Stimulated activated CD8-positive, alpha-beta memory T cell treated with anti-CD3 and anti-CD28 coated beads, Interleukin-7, amount 100 ng/mL, for 1 hour (primary cell): ENCODE measurements at places on chromosomes 1 and 21.

- no peak for DNase-seq
Measured at GRCh38 chr1:19388980-19389379, 76.9 kb downstream of the SLC66A1 start.

DNA sequence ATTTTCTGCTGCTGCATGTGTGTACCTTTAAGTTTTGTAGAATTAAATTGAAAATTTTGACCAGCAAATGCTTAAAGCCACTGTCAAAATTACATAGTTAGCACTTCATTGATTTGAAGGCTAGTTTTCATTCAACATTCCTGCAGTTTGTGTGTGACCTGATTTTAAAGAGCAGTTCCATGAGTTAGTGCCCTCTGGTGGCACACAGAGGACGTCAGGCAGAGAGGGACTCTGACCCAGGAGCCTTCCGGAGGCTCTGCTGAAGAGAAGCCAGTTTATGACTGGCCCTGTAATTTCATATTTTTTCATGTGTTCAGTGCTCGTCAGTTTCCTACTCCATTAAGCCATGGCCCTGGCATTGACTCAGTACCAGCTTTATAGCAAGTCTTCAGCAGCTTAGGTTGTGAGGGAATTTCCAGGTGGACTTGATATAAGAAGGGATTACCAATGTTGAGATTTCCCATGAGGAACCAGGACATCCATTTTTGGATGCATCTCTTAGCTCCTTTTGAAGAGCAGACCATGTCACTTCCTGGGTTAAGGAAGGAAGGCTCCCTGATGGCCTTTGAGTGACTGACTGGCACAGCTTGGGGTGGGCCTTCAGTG is 104.7 kb downstream of the CAMTA1 start:
- no peak for DNase-seq

GRCh38 chr1:112250892-112251291 is 145.1 kb upstream of the CTTNBP2NL start:
- no peak for DNase-seq

DNA sequence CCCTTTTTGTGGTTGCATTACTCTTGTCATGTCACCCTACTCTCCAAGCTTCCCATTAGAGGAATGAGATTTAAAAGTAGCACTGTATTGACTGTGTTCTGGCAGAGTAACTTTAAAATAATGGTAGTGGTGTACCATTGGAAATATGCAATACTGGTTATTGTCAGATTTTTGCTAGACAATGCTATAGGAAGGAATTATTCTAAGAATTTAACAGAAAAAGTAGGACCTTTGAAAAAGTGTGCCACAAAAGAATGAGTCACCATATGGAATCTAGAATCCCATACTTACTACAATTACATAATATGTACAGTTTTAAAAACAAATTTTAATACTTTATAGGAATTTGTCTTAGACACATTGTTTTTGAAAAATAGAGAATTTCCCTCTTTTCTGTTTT is 13.8 kb downstream of the MIER1 start:
- no peak for DNase-seq

GRCh38 chr1:116491700-116492357 is 79.0 kb downstream of the CD58 start:
- no peak for DNase-seq

DNA sequence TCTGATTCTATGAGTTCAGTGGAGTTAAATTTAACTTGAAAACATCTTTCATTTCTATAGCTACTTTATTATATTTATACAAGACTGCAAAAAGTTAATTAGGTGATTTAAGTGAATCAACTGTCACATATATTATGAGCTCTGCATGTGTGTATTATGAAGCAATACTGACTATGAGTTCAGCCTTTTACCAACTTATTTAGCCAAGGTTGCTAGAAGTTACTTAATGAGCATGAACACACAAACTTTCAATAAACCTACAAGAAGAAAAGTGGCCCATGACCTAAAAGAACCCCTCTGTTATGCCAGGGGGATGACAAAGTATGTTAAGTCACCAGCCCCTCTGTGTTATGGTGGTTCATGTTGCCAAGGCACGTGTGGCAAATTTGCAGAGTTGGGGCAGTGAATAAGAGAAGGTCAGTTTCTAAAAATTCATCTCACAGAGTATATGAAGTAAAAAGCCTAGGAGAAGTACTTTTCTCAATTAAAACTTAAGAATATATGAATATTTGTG is 86.7 kb upstream of the LYPLAL1 start:
- DNase-seq: no peak

DNA sequence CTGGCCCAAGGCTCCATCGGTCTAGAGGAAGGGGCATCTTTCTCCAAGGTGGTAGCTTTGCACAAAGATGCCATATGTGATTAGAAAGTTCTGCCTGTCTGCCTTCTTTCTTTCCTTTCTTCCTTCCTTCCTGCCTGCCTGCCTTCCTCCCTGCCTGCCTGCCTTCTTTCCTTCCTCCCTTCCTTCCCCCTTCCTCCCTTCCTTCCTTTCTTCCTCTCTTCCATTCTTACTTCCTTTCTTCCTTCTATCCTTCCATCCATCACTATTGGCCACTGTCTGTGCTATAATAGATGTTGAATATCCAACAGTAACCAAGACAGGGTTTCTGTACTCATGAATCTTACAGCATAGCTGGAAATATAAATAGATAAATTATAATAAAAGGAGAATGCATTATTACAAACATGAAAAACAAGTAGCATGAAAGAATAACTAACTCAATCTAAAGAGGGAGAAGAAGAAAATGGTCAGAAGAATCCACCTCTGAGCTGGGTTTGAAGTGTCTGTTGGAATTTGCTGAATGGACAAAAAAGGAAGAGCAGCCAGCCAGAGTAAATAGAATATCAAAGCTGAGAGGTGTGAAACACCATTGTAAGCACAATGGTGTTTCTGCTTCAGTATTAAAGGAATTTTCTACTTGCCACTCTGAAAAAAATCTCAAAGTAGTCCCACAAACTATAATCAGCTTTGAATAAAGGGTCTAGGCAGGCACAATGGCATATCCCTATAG is 250.6 kb upstream of the NR5A2 start:
- DNase-seq: no peak

GRCh38 chr1:149845416-149845815 is 54.0 kb upstream of the BOLA1 start:
- DNase-seq: no peak

DNA sequence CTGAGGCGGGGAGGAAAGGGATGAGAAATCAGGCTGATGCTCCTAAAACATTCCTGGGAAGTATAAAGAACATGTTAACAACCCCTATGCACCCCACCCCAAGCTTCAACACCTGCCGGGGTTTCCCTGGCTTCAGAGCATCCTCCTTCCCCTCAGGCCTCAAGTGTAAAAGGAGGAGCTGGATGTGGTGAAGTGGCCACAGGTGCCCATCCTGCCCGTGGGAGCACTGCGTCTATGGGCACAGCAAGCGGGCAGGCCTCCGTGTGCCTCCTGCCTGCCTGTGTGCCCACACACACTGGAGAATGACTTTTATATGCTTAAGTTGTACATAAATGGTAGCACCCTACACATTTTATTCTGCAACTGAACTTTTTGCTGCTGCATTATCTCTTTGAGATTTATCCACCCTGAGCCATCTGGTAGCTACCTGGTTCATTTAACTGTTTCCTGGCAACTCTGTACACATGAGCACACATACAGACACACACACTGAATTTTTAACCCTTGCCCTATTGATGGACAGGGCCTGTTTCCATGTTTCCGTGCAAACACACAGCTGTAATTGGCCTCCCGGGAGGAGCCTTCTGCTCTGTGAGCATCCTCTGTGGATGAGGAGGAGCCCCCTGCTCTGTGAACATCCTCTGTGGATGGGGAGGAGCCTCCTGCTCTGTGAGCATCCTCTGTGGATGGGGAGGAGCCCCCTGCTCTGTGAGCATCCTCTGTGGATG is 13.4 kb upstream of the FTCD start:
- DNase-seq: no peak

- DNase-seq: no peak
Measured at GRCh38 chr1:185468626-185469025, 151.6 kb upstream of the IVNS1ABP start.

DNA sequence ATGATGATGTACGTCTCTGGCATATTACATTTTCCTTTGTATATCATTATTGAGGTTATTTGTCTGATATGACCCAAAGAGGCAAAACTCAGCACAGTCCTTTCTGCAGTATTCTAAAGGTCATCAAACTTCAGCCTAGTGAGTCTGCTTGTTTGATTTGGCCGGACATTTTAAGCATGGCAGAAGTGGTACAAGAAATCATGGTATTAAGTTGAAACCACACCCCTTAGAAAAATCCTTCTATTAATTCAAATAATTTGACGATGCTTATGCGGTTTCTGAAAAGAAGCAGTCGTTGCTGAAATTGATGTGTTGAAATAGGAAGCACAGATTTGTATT is 5.1 kb downstream of the ETS2 start:
- no peak for DNase-seq

- DNase-seq: no peak
Measured at GRCh38 chr1:178020968-178021640, 51.2 kb upstream of the SEC16B start.

DNA sequence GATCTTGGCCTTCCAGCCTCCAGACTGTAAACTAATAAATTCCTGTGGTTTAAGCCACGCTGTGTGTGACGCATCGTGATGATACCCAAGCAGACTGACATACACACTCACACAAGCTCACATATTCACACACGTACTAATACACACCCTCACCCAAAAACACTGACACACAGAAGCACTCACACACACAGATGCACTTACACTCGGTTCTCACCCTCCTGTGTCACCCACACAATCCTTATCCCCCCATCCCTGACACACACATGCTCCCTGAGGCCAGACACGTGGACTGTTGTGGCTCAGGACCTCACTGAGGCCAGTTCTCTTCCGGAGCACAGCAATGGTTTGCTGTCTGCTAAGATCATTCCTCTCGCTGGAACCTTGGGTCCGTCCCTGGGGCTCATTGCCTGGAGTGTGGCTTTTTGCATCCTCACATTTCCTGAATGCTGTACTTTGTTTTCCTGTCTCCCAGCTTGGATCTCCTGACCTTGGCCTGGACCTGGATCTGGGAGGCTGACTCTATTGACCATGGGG is 76.9 kb upstream of the LYST start:
- DNase-seq: no peak

DNA sequence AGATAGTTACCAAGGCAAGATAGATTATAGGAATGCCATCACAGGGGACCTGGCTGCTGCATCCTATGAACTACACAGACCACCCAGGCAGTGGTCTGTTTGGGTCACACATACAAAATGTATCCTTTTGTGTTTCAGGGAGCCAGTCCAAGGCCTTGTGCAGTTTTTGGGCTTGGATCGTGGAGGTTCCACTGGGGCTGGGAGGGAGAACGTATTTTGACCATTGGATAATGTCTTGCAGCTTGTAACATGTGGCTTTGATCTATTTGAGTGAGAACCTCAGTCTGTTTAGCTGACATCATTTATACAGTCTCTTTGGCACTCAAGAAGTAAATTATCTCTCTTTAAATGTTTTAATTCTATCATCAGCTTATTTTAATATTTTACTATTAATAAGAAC is 147.3 kb downstream of the DUSP10 start:
- no peak for DNase-seq

- DNase-seq: no peak
Measured at GRCh38 chr1:181490276-181490675, 7.0 kb downstream of the CACNA1E start.

DNA sequence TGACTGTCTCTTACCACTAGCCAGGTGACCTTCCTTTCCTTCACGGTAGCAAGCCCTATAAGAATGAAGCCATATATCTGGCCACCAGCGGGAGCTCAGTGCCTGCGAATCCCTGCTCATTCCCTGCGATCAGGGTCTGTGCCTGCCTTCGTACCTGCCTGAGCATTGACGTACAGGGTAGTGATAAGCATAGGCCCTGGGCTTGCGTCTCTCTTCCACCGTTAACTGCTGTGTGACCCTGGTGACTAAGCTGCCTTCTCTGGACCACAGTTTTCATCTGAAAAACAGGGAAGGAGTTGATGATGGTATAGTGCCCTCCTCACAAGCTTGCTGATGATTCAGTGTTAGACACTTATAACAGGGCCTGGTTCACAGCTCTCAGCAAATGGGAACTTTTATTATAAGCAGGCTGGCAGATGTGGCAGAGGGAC is 4.1 kb downstream of the ZC3H12A start:
- no peak for DNase-seq

DNA sequence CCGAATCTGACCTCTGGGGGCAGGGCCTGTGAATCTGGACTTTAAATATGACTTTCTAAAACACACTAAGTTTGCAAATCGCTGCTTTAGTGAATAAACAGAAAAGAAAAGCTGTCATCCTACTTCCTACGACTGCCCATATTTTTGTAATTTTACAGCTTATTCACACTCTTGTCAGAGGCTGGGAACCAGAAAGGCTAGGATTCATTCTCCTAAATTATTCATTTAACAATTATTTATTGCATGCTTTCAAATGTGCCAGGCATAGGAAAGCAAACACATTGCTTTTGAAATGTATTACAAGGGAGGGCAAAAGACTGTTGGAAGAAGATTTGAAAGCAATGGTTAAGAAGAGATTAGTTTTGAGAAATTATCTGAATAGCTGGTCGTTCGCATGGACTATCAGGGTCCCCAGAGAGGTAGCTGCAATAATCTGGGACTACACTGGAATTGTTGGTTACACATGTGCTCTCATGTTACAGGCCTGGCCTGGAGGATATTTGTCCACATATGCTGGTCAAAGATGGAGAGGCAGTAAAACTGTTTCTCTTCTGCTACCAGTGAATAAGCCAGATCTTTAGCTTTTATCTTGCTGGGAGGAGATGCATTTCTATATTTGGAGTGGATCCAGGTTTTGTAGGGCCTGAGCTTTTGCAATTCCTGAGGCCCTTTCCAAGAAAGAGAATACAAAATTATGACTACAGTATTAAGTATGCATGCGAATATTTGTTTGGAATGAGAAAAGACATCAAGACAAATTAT is 29.6 kb upstream of the SFPQ start:
- DNase-seq: no peak

- DNase-seq: no peak
Measured at GRCh38 chr1:29903548-29904166, 667.3 kb downstream of the PTPRU start.

DNA sequence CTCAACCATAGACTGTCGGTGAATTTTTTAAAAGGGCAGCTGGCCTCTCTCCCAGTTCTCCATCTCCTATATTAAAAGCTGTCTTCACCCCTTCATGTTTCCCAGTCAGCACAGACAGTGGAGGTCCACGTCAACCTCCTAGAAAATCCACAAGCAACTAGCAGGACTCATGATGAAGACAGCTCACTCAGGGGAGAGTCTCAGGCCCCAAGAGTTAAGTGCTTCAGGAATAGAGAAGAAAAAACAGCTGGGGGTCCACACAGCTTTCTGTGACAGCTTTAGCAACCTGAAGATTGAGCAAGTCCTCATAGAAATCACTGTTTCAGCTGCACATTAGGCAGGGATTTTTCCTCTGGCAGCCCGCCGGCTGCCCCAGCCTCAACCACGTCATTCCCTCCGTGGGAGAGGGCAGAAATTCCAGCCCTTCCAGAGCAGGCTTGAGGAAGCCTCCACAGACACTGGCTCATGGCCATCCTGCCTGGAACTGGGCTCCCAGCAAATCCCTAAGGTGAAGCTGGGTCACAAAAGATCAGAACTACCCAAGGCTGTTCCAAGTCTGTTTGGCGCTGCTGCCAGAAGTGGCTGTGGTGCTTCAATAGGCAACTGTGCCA is 15.2 kb downstream of the GPR161 start:
- no peak for DNase-seq
